ENCODE measurements at places on chromosomes 5 and 9. TPM values are rescaled to one million over a fixed set of nuclear protein-coding genes. Genes with fewer than 3 reads are reported as not detected.

TAS2R1 gene
- not detected for total RNA-seq

PCDHA1 gene
- not detected for total RNA-seq

TRPM3 gene
- total RNA-seq, result 0.75 TPM

GNPDA1 gene
- 70.2 TPM for total RNA-seq

IL33 gene
- 127 TPM for total RNA-seq

Data from cardiac ventricle fibroblast (primary cell).